GOT3 (cell line): ENCODE measurements at places on chromosomes 1 and 21.

GRCh38 chr1:179743679-179744400, 749 bp downstream of the FAM163A start:
- no peak for DNase-seq

- no peak for DNase-seq
These were observed 84.5 kb upstream of the ADGRL4 start for GRCh38 chr1:79090985-79091384.

DNA sequence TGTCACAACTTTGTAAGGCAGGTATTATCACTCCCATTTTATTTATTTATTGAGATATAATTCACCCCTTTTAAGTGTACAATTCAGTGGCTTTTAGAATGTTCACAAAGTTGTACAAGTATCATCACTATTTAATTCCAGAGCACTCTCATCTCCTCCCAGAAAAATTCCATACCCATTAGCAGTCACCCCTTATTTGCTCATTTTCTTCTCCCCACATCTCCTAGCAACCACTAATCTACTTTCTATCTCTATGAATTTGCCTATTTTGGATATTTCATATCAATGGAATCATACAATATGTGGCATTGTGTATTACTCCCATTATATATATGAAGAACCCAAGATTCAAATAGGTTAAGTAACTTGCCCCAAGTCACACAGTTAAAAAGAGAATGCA, 7.0 kb downstream of the DSTYK start:
- DNase-seq, result no peak

GRCh38 chr1:54153535-54154439, 987 bp upstream of the CDCP2 start:
- DNase-seq, result no peak

- DNase-seq, result no peak
These were observed 56.5 kb downstream of the SDC3 start for GRCh38 chr1:30852026-30852425.
